Tongue (tissue), 3 donors: ENCODE measurements at places on chromosomes 12 and 14. TPM values are rescaled to one million over a fixed set of nuclear protein-coding genes. Genes with fewer than 3 reads are reported as not detected.

Gene KIF26A
- 14.0 TPM for total RNA-seq

Gene CCDC88C
- total RNA-seq: 29.8 TPM

Gene LHX5
- not detected for total RNA-seq

Gene AICDA
- 0.10 TPM for total RNA-seq

Gene B4GALNT3
- 14.0 TPM for total RNA-seq

Gene CALCOCO1
- 137 TPM for total RNA-seq

Gene OR4E2
- not detected for total RNA-seq

Gene GALNT9
- 0.92 TPM for total RNA-seq

Gene PTPN6
- 11.4 TPM for total RNA-seq

Gene PSMB11
- total RNA-seq: not detected

Gene HCAR2
- total RNA-seq: 3.4 TPM
